ENCODE measurements at places on chromosomes 1 and 21.

- DNase-seq = no peak
These were observed 295.2 kb downstream of the DISC1 start for GRCh38 chr1:231921646-231922345.

DNA sequence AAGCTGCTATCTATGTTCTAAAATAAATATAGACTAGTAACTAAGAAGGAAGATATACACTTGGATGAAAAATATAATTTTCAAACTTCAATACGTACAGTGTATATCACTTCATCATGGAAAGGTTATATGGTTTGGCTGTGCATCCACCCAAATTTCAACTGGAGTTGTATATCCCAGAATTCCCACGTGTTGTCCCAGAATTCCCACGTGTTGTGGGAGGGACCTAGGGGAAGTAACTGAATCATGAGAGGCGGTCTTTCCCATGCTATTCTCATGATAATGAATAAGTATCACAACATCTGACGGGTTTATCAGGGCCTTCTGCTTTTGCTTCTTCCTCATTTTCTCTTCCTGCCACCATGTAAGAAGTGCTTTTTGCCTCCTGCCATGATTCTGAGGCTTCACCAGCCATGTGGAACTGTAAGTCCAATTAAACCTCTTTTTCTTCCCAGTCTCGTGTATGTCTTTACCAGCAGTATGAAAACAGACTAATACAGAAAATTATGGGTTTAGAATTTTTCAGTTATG, 10.7 kb downstream of the NEGR1 start:
- no peak for DNase-seq

DNA sequence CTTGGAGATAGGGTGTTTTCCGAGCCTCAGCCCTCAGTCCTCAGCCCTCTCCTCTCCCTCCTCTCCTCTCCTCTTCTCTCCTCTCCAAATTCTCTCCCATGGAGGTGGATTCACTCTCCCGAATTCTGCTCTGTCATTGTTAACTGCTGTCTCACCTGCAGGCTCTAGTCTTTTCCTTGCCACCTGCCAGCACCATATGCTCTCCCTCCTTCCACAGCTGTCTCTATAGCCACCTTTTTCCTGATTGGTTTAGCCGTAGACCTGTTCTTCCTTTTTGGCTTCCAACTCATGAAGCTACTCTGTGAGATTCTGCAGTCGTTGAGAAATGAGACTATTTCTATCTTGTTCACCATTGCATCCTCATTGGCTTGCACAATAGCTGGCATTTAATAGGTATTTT, 19.7 kb downstream of the COG2 start:
- no peak for DNase-seq

DNA sequence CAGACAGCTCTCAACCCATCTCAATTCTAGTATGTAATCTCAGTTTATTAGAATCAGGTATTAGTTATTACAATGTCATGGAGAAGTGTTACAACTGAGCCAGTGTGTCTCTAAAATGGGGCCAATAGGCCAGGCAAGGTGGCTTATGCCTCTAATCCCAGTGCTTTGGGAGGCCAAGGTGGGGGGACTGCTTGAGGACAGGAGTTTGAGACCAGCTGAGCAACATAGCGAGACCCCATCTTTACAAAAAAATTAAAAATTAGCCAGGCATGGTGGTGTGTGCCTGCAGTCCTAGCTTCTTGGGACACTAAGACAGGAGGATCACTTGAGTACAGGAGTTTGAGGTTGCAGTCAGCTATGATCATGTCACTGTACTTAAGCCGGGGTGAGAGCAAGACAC, 104.9 kb downstream of the BCAR3 start:
- DNase-seq = no peak

DNA sequence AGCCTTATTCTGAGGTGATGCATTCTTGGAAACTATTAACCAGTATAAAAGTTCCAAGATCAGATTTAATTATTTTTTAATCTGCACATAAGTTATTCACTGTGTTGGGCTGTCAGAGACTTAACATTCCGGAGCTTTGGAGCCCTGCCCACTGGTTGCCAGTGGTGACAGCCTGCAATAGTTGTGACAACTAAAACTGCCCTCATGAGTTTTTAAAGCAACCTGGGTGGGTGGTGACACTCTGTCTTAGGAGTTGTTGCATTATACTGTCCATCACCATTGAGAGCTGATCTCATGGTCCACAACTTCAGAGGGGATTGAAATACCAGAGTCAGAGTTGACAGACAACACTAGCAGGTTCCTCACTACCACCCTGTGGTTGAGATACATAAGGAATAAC, 653.9 kb upstream of the USP24 start:
- no peak for DNase-seq

DNA sequence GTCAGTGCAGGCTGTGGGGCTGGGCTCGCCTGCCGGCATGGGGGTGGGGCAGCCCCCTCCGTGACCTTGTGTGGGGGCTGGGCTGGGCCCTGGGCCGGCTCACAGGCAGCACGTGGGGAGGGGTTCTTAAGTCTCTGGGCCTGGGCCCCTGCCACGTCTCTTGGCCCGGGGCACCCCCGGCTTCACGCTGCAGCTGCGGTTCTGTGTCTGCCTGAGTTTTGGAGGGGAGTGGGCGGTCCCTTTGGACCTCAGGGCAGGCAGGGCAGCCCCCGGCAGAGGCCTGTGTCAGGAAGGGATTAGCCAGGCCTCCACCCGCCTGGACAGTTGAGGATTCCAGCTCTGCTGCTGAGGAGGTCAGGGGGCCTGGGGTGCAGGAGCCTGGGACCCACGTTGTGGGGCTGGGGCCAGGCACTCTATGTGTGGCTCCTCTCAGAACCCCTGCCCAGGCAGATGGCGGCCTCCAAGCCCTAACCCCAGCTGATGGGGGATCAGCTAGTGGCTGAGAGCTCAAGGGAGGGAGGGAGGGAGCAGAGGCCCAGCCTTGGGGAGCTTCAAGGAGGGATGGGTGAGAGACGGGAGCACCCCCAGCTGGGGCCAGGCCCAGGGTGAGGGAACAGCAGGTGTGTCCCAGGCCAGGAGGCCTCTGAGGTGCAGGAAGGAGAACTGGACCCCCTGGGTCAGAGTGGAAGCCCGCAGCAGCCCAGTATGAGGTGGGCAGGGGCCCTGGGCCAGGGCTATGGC, 1.8 kb upstream of the PLCH2 start:
- no peak for DNase-seq

- DNase-seq = no peak
These were observed 63.0 kb downstream of the KCNN3 start for GRCh38 chr1:154807048-154807591.

GRCh38 chr1:66290761-66291530, 243.0 kb upstream of the SGIP1 start:
- DNase-seq = no peak

DNA sequence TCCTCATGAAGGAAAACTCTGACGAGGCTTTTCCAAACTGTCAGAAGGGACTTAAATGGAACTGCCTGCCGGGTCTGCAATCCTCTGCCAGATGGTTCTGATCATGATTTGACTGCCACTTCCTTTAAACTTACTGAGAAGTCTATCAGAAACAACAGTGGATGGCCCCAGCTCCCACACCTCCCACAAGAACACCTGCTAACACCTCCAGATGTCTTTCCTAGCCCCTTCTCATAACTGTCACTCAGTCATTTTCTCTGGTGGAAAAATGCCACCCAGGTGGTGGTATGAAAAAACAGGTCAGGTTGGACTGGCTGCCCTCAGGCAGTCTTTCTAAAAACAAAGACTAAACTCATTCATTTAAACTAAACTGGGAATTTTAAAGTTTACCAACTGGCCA, 66.7 kb upstream of the ABCD3 start:
- DNase-seq = no peak

DNA sequence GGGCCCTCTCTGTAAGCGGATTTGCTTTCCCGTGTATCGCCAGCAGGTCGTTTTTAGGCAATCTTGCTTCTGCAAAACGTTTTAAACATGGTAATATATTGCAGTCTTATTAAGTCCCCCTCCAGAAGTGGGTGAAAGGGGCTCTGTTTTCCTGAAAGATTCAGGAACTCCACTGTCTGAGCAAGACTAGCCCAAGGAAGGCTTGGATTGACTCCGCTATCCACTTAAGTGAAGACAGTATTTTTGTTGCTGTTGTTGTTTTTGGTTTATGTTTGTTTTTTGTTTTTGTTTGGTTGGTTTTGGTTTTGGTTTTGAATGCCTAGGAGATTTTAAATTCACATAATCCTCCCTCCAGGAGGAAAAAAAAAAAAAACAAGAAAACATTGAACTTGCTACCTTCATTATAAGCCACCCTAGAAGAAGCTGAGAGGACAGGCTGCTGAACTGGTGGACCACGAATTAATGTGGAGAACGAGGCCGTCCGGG, 29.1 kb upstream of the NFIA start:
- peak; percentile 12 for DNase-seq

DNA sequence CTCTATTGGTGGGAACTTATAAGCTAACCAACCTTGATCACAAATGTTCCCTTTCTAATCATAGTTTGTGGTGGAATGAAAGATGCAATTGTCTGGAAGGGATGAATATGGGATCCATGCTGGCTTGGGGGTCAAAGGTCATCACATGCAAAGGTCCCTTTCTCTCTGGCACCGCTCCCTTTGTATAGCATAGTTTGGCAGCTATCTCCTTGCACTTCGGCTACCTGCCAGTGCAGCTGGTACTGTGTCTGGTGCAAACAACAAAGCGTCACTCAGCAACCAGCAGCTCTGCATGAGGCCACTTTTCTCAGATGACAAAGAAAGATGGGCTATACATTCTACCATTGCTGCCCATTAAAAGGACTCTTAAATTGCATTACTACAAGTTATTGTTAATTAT, 188.2 kb upstream of the NFIA start:
- DNase-seq = no peak

DNA sequence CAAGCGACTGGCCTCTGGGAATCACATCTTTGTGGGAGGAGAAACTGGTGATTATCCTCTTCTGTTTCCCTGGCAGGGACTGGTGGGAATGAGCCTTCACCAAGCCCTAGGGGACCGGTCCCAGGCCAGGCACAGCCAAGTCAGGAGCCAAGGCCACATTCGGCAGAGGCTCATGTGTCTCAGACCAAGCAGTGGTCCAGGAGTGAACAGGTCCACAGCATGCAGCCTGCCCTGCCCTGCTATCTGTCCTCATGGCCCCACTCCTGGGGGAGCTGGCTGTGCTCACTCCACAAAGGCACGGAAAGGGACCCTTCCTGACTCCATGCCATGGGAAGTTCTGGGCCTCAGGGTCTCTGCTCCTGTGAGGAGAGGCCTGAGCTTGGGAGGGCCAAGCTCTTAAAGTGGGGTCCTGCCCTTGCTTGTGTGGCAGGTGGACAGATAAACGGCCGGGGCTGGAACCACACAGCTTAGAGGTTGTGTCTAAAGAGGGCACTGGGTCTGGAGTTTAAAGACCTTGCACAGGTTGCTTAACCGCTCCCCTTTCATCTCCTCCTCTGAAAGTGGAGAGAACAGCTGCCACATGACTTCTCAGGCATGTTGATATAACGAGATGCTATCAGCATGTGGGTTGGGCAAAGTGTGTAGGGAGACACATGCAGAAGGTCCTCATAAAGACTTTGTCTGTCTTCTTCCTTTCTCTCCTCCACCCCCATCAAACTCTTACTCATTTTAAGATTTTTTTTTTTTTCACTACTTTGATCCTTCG, 57.5 kb downstream of the CASQ2 start:
- DNase-seq = no peak

DNA sequence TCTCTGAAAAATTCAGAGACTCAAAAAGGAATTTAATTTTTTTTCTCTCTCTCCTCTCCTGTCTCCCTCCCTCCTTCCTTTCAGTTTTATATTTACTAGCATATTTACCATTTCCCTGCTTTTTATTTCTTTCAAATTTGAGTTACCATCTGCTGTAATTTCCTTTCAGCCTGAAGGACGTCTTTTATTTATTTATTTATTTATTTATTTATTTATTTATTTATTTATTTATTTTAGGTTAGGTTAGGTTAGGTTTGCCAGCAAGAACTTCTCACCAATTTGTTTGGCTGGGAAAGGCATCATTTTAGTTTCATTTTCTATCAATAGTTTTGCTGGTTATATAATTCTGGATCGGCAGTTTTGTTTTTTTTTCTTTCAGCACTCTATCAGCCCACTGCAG, 231.7 kb upstream of the ZRANB2 start:
- no peak for DNase-seq

- DNase-seq = no peak
These were observed 12.0 kb upstream of the ARHGEF19 start for GRCh38 chr1:16224472-16224871.

DNA sequence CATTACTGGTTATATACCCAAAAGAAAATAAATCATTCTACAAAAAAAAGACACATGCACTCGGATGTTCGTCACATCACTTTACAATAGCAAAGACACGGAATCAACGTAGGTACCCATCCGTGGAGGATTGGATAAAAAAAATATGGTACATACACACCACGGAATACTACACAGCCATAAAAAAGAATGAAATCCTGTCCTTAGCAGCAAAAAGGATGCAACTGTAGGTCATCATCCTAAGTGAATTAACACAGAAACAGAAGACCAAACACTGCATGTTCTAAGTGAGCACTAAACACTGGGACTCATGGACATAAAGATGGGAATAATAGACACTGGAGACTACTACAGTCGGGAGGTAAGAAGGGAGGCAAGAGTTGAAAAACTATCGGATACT, 148.6 kb downstream of the CHD1L start:
- DNase-seq = no peak
